Uterus (tissue), 4 donors: ENCODE measurements at places on chromosomes 5 and 9. TPM values are rescaled to one million over a fixed set of nuclear protein-coding genes. Genes with fewer than 3 reads are reported as not detected.

NR2F1 gene
- total RNA-seq: 29.2 TPM

RNF208 gene
- total RNA-seq: 3.7 TPM

SLC34A3 gene
- not detected for total RNA-seq

CD72 gene
- 2.8 TPM for total RNA-seq

PPIC gene
- total RNA-seq: 22.3 TPM

EGFL7 gene
- 1,791 TPM for total RNA-seq

SPATA31E1 gene
- total RNA-seq: not detected

CRB2 gene
- 2.2 TPM for total RNA-seq

TMOD1 gene
- 5.9 TPM for total RNA-seq

PCDHGA7 gene
- 14.1 TPM for total RNA-seq

DNA sequence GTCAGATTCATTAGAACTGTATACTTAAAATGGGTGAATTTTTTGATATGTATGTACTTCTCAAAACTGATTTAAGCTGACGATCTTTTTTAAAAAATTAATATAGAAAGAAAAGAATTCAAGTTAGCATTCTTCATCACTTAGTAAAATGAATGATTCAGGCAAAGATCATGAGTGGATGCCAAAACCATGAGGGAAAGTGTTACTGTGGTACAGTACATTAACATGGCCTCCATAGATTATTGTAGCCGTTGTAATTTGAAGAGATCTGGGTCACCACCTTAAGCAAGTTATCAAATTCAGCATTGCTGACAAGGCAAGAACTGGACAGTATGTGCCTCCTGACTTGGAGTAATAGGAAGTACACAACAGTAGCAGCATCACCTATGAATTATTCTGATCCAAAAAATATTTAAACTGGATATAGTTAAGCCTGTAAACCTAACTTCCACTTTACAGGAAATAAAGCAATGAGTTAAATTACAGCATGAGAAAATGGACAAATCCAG is 29.7 kb downstream of the C9orf85 start:
- DNase-seq: no peak

- no peak for DNase-seq
Observed at GRCh38 chr9:100498592-100498991, 25.6 kb downstream of the TMEFF1 start.

DNA sequence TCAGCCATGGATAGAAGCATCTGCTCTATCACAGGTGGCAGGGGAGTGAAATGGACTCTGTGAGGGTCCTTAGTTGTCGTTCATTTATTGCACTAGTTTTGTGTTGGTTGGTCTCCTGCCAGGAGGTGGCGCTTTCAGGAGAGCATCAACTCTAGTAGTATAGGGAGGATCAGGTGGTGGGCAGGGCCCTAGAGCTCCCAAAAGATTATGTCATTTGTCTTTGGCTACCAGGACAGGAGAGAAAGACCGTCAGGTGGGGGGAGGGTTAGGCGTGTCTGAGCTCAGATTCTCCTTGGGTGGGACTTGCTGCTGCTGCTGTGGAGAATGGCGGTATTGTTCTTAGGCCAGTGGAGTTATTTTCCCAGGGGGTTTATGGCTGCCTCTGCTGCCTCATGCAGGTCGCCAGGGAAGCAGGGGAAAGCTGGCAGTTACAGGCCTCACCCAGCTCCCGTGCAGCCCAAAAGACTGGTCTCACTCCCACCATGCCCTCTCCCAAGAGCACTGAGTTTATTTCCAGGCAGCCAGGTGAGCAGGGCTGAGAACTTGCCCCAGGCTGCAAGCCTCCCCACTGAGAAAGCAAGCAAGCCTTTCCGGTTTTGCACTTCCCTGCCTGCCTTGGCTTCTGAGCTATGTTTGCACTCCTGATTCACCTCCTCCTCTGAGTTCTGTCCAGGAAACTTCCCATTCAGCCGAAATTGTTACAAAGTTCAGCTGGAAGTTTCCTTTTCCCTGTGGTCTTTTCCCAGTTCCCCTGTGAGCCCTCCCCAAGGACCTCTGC is 317.3 kb downstream of the TAF11L14 start:
- no peak for DNase-seq

- peak; percentile 41 for DNase-seq
Observed at GRCh38 chr5:35938568-35939227, at the start of gene CAPSL. CAPSL (minus strand) TSS chr5:35938622; CDS start chr5:35921120, 17,502 bp downstream.

DNA sequence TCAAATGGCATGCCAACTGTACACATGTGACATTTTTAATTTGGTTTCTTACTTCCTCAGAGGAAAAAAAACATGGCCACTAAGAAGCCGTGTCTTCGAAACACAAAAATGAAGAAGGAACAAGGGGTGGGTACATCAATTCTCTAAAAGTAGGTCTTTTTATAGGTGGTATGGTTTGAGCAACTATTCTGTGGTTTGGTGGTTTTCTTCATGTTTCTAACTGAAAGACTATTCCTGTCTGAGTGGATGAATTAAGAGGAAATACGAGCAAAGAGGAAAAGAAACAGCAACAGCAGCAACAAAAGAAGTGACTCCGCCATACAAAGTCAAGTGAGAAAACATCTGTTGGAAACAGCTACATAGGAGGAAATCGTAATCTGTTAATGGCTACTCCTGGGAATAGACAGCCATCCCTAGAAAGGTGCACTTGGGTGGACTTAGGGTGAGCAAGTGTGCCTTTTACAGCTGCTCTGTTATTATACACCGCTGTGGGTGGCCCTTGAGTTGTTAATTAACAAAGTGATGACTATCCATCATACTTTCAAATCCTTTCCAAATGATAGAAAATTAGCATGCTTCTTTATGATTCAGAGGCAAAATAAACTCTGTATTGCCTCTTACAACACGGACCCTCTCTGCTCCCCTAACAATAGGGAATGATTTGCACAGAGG is 575.8 kb downstream of the TLE1 start:
- DNase-seq: no peak

DNA sequence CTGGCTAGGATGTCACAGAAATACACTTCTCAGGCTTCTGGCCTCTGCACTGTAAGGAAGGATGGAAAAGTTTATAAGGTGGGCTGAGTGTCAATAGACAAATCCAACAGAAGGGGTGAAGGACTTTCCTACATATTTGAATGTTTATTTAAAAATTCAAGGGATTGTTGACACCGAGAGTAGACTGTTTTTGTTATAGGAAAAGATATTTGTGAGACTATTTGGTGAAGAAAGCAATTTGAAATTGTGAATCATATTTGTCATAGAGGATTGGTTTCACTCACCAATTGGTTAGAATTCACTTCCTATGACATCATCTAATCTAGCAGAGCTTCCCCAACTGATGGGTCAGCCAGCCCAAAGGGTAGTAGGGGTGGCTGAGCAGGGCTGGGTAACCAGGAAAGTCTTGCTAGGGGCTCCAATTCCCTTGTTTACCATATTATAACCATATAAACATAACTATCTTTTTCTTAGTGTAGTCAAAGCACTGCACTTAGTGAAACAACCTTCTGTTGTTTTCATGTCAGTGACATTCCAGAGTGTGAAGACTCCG is 14.9 kb upstream of the MEGF10 start:
- no peak for DNase-seq

- DNase-seq: peak; percentile 29
Observed at GRCh38 chr5:148825716-148826052, 727 bp upstream of the ADRB2 start.

GRCh38 chr5:55102348-55102747 is at the start of gene GZMA:
GZMA (plus strand) TSS chr5:55102646; CDS start chr5:55102683, 37 bp downstream.
- no peak for DNase-seq

- no peak for DNase-seq
Observed at GRCh38 chr5:89878140-89879132, 531.1 kb downstream of the CETN3 start.

DNA sequence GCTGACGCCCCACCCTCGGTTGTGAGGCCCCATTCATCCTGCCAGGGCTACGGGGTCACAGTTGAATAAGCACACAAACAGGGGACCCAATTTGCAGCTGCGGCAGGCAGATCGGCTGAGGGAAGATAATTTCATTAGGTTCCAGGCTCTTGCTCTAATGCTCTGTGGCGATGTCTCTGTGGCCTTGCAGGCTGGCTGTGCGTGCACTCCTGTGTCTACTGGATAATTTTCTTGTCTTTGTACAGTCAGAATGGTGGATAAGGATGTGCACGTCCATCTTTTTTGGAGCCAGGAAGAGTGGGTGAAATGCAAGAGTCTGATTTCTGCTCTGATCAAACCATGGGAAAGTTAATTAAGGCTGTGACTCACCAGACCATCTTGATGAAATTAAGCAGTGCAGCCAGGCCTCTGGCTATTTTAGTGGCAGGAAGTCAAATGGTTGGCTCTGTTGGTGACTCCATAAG is 39.2 kb downstream of the NSG2 start:
- no peak for DNase-seq

- no peak for DNase-seq
Observed at GRCh38 chr5:37847978-37848425, 8.2 kb upstream of the GDNF start.

GRCh38 chr5:178396796-178397720 is 164.5 kb upstream of the PHYKPL start:
- no peak for DNase-seq

GRCh38 chr5:102532123-102532522 is 33.3 kb upstream of the SLCO6A1 start:
- no peak for DNase-seq

- no peak for DNase-seq
Observed at GRCh38 chr5:60141119-60141518, 247.6 kb upstream of the PDE4D start.

DNA sequence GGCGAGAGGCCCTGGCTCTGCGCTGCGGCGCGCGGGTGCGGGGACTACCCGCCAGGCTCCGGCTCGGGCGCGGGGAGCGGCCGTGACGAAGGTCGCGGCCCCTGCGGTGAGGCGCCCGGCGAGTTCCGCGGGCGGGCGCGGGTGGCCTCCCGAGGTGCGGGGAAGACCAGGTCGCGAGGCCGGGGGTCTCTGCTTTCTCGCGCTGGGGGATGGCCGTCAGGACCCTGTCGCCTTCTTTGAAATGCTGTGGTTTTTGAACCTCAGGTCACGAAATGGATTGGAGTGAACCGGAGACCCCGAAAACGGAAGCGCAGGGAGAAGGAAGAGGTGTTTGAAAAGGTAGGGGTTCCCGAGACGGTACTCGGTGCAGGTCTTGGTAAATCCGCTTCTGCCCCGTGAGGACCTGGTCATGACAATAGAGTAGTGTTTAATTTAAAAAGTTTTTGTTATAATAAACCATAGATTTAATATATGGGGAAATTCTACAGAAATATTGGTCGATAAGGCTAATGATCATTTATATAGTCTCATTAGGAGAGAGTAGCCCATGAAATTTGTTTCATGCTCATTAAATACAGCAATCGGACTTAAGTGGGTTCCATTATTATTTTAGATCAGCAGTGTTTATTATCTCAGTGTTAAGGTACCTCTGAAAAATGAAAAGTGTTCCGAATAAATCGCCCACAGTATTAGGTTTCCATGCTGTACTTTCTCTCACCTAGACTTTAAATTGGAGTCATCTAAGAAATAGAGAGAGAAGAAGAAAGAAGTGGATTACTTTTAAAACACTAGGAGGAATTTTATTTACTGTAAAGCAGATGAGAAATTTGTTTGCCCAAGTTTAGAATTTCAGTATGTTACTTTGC is 279.0 kb downstream of the AOPEP start:
- DNase-seq: no peak

DNA sequence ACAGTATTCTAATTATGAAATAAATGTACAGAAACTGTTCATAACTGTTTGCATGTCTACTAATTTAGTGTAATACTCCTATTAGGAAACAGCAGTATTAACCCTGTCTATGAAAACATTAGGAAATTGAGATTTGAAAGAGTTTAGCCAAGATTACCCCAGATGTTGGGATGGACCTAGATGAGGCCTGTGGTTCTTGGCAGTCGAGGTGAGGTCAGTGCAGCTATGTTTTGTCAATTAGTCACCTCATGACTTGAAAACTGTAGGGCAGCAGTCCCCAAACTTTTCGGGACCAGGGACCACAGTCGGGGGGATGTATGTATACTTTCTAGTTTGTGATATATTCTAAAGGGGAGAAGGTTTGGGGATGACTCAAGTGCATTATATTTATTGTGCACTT is 4.7 kb downstream of the LNPEP start:
- DNase-seq: no peak

GRCh38 chr9:638152-638551 is 203.3 kb upstream of the DMRT1 start:
- no peak for DNase-seq

- no peak for DNase-seq
Observed at GRCh38 chr9:131257266-131258025, 18.9 kb downstream of the FAM78A start.

DNA sequence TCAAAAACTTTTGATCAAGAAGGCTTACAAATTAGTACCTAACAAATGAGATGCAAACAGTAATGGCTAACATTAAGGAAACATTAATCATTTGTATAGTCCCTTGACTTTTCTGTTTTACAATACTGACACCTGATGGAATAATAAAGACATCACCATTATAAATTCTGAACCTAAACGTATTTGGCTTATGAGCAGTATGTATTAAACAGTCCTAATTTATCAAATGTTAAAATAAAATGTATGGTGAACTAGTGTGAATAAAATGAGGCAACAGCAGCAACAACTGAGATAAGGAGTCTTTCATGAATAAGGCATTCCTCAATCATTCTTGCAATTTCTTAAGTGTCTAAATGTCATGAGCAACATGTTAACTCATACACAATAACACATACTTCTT is 6.0 kb downstream of the PUM3 start:
- DNase-seq: no peak

DNA sequence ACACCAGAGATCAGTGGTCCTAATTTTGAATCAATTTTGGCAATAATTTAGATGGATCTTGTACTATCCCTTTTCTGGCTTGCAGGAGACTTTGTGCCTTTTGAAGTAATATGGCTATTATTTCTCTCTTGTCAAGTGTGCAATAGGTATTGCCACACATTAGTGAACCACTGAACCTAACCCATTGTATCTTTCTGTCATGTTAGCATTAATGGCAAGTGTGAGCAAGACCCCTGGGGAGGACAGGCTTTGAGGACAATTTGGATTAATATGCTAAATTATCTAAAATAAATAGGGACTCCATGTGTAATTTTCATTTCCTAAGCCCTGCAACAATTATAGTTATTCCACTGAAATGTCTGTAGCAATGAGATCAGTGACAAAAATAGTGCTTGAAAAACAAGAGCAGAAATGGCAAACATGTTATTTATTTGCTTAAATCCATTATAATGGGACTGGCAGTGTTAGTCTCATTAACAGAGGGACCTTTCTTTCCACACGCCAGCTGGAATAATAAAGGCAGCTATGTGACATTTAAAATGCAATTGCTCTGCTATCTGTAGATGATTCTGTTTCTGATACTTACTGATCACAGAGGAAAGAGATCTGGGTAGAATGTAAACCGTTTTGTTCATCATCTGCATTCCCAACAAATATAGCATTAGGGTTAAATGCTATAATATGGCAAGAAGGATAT is 753.3 kb upstream of the ZNF608 start:
- no peak for DNase-seq

DNA sequence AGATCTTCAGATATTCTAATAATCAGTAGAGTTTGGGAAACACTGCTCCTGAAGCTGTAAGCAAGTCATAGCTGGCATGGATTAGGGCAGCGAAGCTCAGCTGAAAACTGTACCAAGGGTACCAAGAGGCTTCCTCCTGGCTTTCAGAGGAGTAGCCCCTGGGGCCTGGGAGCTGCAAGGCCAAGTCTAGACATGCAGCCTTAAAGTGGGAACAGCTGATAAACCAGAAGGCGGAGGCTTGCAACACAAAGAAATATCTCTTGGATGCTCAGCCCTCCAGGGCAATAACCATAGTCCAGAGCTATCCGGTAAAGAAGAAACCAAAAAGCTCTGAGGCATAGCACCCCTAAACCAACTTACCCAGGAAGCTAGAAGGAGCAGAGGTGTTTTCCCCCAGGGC is 51.5 kb downstream of the MRPS30 start:
- no peak for DNase-seq
